ENCODE measurements at places on chromosomes 16 and 17. TPM values are rescaled to one million over a fixed set of nuclear protein-coding genes. Genes with fewer than 3 reads are reported as not detected.

PRSS53 gene
- 0.48 TPM for polyA plus RNA-seq

SCPEP1 gene
- polyA plus RNA-seq, result 134 TPM

DNA sequence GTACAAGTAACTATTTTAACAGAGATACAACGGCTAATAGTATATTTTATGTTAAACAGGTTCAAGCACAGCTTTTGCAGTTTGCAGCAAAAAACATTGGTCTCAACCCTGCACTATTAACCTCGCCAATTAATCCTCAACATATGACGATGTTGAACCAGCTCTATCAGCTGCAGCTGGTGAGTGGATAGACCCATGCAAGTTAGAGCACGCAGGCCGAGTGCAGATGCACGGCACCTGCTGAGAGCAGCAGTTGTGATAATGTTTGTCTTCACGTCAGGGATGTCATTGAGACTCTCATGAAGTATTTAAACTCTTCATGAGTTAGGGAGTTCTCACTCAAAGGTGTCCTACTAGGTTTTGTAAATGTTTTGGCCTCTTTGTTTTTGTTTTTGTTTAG, 45.6 kb downstream of the TMC6 start:
- DNase-seq, result no peak

DNA sequence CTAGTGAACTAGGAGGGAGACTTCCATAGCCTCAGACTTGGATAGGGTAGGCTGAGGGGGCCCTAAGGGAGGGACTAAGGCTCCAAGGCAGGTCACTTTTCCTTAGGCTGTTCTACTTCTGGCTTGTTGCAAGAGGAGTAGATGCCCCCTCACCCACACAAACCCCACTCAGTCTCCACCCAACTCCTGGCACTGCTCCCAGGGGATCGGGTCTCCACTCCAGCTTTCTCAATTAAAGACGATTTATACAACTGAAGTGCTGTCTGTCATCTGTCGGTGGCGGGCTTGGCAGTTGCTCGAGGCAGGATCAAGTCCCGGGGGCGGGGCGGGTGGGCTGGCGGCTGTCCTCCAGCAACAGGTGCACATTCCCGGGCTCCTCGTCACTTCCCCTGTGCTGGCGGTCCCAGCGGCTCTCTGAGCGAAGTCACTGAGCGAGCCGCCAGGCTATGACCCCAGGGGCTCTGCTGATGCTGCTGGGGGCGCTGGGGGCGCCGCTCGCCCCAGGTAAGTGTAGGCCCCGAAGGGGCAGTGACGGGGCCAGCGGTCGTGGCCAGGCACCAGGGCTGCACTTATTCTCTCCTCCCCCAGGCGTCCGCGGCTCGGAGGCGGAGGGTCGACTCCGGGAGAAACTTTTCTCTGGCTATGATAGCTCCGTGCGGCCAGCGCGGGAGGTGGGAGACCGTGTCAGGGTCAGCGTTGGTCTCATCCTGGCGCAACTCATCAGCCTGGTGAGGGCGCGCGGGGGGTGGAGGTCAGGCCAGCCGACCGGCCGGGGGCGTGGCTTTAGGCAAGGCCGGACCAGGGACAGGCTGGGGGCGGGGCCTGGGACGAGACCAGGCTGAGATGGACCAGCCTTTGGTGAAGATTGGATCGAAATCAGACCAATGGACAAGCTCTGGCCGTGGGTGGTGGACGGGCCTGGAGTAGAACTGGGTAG, at the start of gene CHRNB1:
CHRNB1 (plus strand) TSS at position 380 of the 937 bp plus-strand sequence; CDS start at position 447, 67 bp downstream.
- no peak for DNase-seq

GRCh38 chr16:27801289-27801945, 251.5 kb downstream of the KATNIP start:
- no peak for DNase-seq

LRRC75A gene
- 0.21 TPM for polyA plus RNA-seq

DNA sequence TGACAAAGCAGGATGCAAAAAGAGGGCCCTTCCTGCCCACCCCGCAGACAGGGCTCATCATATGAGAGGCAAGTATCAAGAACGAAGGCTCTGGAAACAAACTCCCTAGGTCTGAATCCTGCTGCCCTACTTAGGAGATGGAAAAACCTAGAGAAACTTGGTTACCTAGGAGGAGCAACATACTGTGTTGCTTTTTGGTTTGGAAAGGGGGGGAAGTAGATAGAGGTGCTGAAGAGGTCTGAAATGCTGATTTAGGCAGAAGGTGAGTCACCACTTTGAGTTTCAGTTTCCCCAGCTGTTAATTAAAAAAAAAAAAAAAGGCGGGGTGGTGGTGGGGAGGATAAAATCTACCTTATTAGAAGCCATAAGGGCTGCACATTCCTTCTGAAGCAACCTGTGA, 1.5 kb downstream of the N4BP1 start:
- no peak for DNase-seq

Measured in naive B cell (primary cell).